ENCODE measurements at places on chromosomes 4 and X.

DNA sequence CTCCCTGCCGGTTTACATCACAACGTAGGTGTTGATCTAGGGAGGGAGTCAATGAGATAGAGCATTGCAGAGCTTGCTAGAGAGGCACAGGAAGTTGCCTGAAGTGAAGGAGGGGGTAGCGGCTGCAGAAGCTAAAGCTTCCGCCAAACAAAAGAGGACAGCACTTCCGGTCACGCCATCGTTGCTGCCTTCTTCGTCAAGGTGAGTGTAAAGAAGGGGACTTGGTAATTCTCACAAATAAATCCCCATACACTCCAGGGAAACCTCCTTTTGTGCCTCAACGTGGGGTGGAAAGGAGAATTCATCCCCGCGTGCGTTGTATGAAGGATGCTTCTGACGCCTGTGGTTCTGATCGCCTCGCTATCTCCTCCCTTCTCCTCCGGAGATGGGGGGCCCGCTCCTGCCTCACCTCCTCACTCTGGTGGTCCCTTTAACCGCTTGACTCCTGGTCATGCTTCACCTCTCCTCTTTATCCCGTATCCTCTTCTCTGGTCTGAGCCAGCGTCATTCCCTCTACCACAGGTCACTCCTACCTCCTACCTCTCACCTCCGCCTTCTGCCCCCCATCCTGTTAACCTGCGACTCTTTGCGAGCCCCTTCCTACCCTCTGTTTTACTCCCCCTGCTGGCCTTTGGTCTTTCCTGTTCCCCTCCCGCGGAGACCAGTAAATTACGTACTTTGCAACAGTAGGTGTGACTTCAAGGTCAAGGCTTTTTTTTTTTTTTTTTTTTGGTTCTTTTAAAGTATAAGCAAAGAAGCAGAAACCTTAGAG lies 59.9 kb downstream of the GSPT2 start:
- peak; percentile 88 for DNase-seq

GRCh38 chr4:30402276-30402675 lies 317.9 kb upstream of the PCDH7 start:
- DNase-seq: no peak

DNA sequence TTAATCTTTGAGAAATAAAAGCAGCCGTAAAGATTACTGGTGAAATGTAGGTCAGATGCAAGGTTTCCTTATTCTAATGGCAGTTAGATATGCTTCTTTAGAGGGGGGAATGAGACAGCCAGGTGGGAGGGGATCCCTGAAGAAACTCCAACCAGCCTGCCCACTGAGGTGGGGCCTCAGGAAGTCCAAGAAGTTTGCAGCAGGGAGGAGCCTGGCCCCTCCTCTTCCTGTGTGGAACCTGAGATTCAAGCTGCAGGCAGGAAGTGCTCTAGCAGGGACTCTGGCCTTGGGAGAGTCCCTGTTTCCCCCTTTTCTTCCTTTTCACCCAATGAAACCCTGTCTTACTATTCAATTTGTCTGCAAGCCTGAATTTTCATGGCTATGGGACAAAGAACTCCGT lies 101.4 kb upstream of the SLITRK2 start:
- DNase-seq: no peak

- peak; percentile 44 for DNase-seq
These were observed 122.2 kb downstream of the SHROOM4 start for GRCh38 chrX:50691820-50692219.

- no peak for DNase-seq
These were observed 118.3 kb upstream of the PUDP start for GRCh38 chrX:7266288-7266687.

GRCh38 chr4:105677709-105678108 lies 30.8 kb downstream of the INTS12 start:
- no peak for DNase-seq

- no peak for DNase-seq
These were observed 4.3 kb upstream of the TSPAN5 start for GRCh38 chr4:98662626-98663225.

GRCh38 chr4:48854982-48855381 lies 24.1 kb downstream of the OCIAD1 start:
- DNase-seq: no peak

GRCh38 chr4:74109116-74109869 lies 10.3 kb upstream of the CXCL2 start:
- no peak for DNase-seq

- DNase-seq: peak; percentile 22
These were observed 290.9 kb downstream of the KCTD8 start for GRCh38 chr4:44157611-44158277.

DNA sequence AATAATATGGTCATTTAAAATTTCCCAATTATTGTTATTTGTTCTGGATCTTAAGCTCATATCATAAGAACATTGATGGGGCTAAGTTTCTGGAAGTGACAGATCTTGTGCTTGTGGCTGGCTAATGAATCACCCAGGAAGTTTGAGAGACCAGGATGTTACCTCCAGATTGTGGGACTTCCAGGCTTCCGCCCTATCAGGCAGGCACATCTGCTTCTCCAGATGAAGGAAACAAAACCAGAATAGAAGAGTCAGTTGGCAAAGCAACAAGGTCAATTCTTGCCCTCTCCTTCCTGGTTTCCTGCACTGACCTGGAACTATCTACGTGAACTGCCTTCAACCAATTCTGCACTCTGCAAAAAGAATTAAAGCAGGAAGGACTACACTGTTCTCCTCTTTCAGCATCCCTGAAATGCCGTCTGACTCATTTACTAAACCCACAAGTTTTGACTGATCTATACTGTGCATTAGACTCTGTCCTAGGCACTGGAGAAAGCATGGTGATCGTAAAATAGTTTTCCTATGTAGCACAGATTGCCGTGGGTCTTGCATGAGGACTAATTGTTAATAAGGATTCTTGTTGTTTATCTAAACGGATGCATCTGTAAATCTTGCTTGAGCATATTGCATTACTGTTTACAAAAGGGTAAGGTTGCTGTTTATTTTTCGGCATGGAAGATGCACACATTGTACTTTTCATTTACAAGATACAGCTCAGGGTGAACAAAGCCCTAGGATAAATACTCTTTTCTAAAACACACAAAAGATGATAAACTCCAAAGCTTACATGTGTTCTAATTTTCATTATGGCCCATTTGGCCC lies 74.6 kb downstream of the AMELX start:
- no peak for DNase-seq

DNA sequence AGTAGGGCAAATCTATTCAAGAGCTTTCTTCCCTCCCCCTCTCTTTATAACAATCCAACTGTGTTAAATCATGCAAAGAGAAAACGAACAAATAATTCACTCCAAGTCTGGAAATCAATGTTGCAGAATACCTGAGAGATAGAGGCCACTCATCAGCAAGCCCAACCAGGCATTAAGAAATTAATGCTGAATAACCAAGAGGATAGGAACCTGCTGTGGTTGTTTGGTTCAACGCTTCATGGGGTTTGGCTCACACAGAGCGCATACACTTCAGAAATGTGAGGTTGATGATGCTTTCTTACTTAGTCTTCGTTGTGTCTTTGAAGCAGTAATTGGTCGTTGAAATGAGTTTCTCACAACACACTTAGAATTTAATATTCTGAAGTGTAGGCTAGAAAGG lies 1540.0 kb upstream of the PABPC4L start:
- DNase-seq: no peak

DNA sequence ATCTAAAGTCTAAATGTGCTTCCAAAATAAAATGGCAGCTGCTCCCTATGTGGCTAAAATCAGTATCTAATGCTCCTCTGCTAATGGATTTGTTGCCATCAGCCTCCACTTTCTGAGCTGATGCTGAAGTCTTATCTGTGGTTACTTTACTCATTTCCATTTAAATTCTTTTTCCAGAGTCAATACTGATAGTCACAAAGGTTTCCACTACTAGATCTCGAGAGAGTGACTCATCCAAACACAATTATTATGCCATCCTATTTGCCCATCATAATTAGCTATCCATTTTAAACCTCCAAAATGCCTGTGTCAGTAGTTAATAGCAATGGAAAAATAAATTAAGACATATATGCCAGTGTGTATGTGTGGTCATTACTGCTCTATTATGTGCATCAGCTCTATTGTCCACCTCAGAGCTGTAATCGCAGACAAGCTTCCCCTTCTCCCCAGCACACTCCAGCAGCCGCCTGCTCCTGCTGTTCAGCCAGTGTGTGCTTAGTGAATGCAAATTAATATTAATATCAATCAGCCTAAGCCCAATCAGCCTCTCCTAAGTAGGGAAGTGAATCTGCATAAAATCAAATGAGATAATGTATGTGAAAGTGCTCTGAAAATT lies 199.8 kb upstream of the ZIC3 start:
- DNase-seq: no peak

DNA sequence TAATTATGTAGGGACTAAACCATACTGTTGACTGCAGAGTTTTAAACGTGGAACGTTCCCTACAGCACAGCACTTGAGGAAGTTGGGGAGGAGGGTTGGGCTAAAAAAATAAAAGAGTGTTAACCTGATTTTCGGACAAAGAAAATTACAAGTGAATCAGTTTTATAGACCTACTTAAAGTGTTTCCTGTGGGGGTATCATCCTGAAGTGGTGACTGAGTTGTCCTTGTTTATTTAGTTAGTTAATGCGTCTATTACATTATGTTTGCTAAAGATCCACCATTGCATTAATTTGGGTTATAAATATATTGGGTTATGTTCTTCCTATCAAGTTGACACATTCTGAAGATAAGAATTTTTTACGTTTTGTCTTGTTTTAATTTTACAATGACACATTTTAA lies 14.7 kb downstream of the UNC5C start:
- DNase-seq: no peak
